Stimulated activated CD4-positive, alpha-beta T cell treated with anti-CD3 and anti-CD28 coated beads, Interleukin-1b, Interleukin-23, amount 100 ng/mL, for 1 hour (primary cell): ENCODE measurements at places on chromosomes 11 and 22.
A peak's percentile ranks its signal among the peaks of the same experiment; 100 is the strongest.

DNA sequence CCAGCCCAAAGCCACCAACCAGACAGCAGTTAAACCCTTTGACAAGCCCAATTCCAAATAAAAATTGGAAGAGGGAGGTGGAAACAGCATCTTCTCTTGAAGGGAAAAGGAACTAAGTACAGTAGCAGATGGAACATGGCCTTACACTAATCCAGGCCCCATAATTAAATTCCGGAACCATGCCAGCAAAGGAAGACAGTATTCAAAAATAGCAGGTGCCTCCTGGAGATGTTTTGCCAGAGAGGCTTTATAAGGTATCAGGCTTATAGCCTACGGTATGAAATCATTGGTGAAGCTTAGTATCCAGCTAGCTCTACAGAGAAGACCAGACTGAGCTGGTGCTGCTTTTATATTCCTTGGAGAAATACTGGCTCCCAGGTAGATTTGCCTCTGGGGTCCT is 344.1 kb upstream of the API5 start:
- no peak for DNase-seq

DNA sequence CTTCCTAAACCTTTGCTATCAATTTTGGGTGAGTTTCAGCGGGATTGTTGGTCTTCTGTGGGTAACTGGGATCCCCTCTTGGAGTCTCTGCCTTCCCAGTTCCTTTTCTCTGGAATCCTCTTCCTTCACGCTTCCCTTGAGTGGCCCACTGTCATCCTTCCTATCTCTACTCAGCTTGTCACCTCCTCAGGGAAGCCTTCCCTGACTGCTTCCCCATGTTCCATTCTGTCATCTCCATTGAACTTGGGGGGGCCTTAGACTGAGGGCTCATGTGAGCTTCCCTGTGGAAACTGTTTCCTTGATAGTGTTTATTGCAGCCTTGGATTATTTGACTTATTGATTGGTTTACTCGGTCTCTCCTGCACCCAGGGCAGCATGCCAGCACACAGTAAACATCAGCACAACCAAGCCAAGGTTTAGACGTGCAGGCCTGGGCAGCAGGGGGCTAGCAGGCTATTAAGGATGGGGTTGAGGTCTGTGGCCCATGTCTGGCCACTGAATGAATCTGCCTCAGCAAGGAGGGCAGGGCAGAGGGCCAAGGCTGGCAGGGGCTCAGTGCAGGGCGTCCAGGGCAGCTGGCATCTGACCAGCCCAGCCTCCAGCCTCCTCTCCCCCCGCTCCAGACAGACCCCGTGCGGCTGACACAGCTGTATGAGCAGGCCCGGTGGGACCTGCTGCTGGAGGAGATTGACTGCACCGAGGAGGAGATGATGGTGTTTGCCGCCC is 7.2 kb downstream of the TRPT1 start:
- no peak for DNase-seq

DNA sequence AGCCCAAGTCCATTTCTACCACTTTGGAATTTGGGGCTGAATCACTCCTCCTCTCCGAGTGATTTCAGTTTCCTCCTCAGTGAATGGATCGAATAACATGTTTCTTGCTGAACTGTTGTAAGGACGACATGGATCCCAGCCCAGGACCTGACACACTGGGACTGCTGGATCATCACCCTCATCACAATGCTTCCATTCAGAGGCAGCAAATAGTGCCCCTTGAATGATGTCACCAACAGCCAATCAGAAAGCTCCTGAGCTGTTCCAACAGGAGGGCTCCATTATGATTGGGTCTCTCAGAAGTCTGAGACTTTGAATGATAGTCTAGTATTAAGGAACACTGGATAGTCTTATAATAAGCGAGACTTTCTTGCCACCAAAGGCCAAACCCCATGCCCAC is 158.9 kb downstream of the MYO18B start:
- no peak for DNase-seq

GRCh38 chr11:99683933-99684332 is 663.2 kb downstream of the CNTN5 start:
- DNase-seq: no peak

GRCh38 chr11:40403321-40403720 is 1056.1 kb downstream of the LRRC4C start:
- DNase-seq: no peak

GRCh38 chr11:44597358-44598012 is 32.0 kb downstream of the CD82 start:
- DNase-seq: no peak

GRCh38 chr11:103798026-103798425 is 238.4 kb upstream of the DDI1 start:
- no peak for DNase-seq

- DNase-seq: no peak
These were observed 191.7 kb downstream of the KIRREL3 start for GRCh38 chr11:126808836-126809235.

DNA sequence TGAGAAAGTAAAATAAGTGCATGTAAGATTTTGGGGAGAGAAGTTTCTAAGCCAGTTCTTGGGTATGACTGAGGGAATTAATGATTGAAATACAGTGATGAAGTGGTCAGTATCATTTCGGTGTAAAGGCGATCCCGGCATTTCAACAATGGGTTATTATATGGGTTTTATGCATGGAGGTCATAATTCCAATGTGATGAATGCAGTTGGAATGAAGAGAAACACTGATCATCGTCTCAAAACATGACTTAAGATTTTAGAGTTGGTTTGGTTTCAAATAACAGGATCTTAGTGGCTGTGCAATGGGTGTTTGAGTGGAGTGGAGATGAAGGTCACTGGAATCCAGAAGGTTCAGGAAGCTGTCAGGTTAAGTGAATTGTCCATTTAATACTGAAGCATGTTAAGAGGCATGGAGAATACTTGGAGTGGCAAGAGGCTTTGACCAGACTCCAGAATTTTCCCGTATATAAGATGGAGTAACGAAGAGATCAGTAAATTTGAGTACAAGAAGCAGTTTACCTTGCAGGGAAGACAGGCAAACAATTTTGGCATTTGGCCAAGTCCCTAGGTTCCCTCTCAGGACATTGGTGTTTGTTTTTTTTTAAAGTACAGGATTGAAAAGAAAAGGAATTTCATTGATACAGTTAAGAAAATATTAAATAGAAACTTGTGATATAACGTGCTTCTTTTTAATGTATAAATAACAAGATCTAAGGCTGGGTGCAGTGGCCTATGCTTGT is 96.4 kb upstream of the BIRC3 start:
- DNase-seq: no peak

DNA sequence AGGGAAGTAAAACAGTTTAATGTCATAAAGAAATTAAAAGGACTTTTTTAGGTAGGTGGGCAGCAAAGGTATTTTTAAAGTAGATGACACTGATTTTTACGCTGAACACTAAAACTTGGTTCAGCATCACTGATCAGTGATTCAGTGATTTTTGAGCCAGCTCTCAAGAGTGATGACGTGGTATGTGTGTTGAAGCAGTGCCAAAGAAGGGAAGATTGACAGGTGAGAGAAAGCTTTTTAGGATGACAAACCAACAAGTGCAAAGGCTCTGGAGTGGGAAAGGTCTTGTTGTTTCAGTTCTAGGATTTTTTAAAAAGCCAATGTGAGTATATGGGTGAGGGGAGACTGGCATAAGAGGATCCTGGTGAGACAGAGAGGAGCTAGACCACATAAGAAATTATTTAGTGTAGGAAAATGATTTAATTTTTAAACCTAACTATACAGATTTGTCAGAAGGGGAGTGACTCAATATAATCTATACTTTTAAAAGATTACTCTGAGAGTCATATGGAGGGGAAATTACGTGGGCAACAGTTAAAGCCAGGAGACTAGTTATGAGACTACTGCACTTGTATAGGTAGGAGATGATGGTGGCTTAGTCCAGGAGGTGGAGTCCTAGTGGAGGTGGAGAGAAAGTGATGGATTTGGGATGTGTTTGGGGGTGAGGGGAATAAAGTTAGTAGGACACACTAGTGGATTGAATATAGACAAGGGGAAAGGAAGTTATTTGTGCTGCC is 17.6 kb upstream of the CALCB start:
- DNase-seq: no peak

- DNase-seq: peak; percentile 22
These were observed 6.3 kb upstream of the KDELR3 start for GRCh38 chr22:38461414-38462081.

GRCh38 chr11:120899720-120900119 is 124.2 kb upstream of the TBCEL start:
- DNase-seq: no peak

DNA sequence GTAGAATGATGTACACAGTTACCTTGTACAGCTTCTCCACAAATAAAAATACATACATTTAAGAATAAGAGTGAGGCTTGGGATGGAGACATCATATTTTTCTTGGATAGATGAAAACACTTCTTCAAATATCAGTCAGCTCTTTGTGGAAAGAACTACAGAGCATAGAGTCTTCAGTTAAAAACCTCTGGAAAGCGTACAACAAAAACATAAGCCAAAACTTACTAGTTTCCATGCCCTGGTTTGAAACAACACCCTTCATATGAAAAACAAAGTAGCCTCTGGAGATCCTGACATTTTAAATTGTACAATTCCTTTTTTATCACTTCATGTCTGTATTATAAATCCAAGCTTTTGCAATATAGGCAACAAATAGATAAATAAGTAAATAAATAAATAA is 7.0 kb upstream of the CEP126 start:
- no peak for DNase-seq

DNA sequence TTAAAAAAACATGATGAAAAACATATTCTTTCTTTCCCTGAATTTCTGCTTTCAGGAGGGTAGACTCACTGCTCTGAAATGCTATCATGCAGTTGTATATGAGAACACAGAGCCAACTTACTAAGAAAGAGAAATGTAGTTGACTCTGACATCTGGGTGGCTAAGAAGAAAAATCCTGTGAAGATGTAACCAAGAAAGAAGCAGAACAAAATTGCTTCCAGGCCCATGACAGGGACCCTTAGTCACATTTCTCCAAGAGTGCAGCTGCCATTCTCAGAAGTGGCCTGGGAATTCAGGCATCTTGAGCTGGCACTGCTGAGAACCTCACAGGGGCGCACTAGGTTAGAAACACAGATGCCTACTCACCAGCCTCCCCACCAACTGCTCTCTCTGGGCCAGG is 73.6 kb downstream of the RPL27A start:
- no peak for DNase-seq

DNA sequence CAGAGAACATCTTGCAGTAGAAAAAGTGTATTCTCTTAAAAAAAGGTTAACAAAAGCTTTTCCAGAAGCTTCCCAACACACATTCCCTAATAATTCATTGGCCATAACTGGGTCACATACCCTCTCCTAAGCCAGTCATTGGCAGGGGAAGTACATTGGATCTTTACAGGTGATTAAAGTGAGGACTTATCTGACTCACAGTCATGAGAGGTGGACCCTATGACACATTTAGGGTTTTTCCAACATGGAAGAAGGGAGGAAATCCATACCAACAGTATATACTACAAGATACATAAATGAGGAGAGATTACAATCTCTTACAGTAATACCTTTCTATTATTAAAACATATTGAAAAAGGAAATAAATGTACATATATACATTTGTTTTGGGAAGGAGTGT is 72.2 kb downstream of the CCDC73 start:
- no peak for DNase-seq

GRCh38 chr11:57516061-57516443 is 550 bp upstream of the SLC43A1 start:
- DNase-seq: no peak

- DNase-seq: no peak
These were observed 4.4 kb downstream of the SEC14L6 start for GRCh38 chr22:30541961-30542810.

GRCh38 chr22:50607659-50608020 is 7.0 kb downstream of the MAPK8IP2 start:
- no peak for DNase-seq

GRCh38 chr11:62394825-62395538 is 23.9 kb upstream of the SCGB1A1 start:
- DNase-seq: no peak

DNA sequence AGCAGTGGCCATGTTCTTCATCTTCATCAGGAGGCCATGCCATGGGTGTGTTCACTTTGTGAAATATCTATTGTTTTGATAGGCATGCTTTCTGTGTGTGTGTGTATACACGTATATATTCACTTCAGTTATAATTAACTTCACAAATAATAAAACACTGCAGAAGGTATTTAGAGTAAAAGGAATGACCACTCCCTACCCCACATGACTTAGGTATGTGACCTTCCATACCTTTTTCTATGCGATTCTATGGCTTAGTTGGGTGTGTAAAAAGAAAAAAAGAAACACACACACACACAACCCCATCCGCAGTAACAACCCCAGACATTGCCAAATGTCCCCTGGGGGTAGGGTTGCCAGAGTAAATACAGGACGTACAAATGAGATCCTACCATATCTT is 72.0 kb downstream of the CYTH4 start:
- DNase-seq: no peak

- DNase-seq: no peak
These were observed 38.7 kb downstream of the TPBGL start for GRCh38 chr11:75279273-75279672.

DNA sequence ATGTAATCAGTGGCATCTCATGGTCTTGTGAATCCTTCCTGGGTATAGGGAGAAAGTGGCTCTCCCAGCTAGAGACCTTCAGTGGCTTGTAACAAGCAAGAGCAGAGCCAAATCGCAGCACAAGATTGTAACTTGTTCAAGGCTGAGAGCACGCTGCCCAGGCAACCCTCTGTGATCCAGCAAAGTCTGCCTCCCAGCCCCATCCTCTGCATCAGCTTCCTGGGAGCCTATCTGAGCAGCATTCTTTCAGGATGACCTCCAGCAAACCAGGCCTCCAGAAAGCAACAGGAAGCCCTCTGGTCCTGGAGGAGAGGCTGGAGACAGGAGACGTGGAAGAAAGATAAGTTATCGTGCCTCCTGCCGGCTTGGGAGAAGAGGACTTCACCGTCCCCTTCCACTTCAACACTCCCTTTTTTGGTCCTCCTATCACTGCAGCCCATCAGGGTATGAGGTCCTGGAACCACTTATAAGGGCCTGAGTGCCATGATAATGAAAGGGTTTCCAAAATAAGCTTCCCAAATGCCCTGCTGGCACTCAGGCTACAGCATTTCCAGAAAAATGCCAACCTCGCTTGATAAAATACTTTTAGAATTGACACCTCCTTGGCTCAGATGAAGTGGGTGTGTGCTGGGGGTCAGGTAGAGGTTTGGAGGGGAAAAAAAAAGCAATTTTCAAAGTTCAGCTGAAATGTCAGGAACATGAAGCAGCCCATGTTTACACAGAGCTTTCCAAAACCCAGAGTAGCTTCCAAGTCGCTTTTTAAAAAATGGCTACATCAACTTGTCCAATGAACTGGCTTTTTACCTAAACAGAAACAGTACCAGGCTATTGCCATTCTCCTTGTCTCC is 80.2 kb downstream of the PLEKHA7 start:
- DNase-seq: no peak

GRCh38 chr22:26398741-26399153 is 30.3 kb upstream of the ASPHD2 start:
- DNase-seq: peak; percentile 10

- DNase-seq: no peak
These were observed 7.0 kb downstream of the OR52R1 start for GRCh38 chr11:4797206-4797605.

- no peak for DNase-seq
These were observed 21.9 kb upstream of the MICAL2 start for GRCh38 chr11:12088531-12088930.

GRCh38 chr22:20436768-20437612 is 635 bp downstream of the SCARF2 start:
- DNase-seq: no peak
